Activated T-helper 17 cell treated with anti-CD3 and anti-CD28 coated beads, Interleukin-2, amount 50 U/mL, for 72 hours (primary cell): ENCODE measurements at places on chromosomes 12 and 14. TPM values are rescaled to one million over a fixed set of nuclear protein-coding genes. Genes with fewer than 3 reads are reported as not detected.

The LTBP2 gene
- not detected for total RNA-seq

The DRAM1 gene
- total RNA-seq: 6.0 TPM

The SMIM41 gene
- not detected for total RNA-seq

The KRT2 gene
- total RNA-seq: not detected

The KRT76 gene
- total RNA-seq: not detected

The PLEKHD1 gene
- total RNA-seq: 0.11 TPM

The ATF7IP gene
- total RNA-seq: 122 TPM

DNA sequence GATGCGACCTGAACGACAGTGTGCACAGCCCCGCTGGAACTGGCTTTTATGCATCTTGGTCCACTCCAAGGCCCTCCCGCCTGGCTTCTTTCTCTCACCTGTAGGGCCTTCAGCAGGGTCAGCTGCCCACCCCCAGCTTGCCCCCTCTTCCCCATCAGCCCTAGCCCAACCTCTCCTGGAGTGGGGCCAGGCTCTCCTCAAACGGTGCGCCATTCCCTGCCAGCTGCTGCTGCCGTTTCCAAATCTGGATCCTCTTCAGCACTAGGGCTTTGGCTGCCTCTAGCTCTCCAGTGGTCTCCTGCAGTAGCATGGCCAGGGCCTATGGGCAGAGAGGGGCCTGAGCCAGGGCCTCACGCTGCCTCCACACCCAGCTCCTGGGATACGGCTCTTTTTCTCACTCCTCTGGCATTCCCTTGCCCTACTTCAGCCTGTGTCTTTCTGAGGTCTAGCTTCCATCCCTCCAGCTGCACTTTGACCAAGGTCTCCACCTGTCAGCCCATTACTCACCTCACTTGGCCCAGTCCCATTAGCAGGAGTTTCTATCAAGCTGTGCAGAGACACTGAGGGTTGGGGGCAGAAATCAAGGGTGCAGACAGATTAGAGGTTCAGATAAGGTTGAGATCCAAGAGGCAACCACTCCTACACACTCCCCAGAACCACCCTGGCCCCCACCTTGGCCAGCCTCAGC, 5.0 kb downstream of the STAT6 start:
- no peak for ATAC-seq

GRCh38 chr12:128298091-128298748, 31.2 kb downstream of the TMEM132C start:
- ATAC-seq: no peak

- no peak for ATAC-seq
These were observed 228.4 kb upstream of the FLRT2 start for GRCh38 chr14:85301506-85301905.

DNA sequence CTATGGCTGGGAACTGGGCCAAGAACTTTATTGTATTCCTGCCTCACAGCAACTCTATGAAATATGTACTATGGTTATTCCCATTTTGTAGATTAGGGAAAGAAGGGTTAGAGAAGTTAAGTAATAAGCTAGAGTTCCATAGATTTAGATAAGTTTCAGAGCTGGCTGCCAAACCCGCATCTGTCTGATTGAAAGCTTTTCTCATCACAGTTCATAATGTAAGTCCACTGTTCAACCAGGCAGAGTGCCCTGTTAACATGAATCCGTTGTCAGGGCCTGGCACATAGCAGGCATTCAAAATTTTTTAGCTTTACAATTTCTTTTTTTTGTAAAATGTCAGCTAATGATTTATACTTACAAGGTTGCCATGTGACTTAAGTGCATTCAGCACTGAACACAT, 467.3 kb downstream of the NRXN3 start:
- ATAC-seq: no peak

DNA sequence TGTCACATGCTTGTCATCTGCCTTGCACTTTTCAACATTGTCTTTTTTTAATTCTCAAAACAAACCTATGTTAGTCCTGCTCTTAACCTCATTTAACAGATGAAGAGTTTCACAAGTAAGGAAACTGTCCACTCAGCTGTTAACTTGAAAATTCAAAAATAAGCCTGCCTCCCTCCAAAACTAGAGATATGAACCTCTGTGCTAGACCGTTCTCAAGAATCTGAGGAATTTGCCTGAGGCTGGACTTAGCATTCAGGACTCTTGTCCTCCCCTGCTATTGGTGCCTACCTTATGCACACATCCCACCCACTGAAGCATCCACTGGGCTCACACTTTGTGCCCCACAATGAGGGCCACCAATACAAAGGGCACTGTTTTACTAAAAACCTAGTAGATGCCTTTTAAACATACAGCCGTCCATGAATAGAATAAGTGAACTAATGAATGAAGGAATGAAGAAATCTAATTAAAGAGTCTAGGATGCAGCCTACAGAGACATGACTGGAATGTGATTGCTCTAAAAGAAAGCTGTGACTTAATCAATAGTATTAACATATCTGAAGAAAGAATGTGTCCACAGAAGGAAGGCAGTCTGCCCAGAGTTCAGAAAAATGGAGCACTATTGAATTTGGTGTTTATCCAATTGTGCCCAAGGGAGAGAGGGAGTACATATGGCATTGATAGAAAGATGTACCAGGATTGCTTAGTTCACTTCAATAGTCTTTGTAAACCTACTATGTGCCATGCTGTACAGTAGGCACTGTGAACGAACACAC, 238.5 kb downstream of the SPTSSA start:
- ATAC-seq: no peak

DNA sequence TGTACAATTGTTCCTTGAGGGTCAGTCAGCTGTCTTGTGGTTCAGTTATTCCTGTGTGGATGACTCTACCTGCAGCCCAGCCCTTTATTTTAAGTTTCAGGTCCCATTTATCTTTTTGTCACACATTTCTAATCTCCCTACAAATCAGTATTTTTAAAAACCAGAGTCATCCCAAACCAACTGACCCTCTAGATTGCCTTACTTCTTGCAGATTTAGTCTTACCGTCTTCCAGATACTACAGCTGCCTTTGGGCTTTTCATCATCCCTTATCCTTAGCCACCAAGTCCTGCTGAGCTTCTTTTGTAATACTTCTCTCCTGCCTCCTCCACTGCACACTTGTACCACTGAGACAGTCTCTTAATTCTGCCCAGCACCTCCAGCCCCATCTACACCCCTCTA, 54.9 kb downstream of the PRKCH start:
- ATAC-seq: no peak

DNA sequence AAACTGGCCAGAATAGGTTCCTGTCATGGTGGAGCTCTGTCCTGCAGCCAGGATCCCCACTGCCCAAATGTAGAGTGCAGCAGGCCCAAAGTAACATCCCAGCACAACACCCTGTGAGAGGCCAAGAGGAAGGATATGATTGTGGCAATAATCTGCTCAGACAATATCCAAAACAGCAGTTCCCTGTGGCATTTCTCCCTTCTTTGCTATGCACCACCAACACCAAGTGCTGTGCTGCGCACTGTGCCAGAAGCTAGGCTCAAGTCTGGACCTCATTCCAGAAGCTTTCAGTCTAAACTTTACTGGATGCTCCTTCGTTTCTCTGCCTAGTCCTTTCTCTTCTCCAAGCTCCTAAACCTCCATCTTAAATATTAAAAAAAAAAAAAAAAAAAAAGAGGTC, 33.4 kb downstream of the SLC11A2 start:
- no peak for ATAC-seq

DNA sequence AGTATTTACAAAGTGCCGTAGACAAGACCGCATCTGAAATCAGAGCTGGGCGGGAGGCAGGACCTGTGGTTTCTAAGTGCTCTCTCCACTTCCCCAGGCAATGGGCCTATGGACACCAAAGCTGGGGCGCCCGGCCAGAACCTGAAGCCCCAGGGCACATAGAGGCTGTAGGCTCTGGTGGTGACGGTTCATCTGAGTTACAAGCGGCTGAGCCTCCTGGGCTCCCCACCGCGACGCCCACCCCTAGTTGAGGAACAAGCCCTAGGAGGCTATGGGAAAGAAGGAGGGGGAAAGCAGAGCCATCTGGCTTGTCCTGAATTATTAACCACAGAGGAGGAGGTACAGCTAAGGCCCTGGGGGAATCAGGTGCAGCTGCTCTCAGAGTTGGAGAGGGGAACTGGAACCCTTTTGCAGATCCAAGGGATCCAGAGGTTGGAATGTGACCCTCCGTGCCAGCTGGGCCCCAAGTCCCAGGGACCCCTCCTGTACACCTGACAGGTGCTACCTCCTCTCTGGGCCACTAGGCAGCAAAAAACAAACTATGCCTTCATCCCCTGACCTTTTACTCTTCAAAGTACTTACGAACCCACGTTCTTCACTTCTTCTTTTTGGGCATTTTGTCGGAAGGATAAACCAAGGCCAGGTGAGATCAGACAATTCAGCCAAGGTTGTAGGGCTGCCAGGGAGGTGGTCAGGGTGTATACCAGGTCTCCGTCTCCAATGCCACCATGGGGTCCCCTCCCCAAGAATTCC, 77.2 kb downstream of the ARL6IP4 start:
- ATAC-seq: no peak

DNA sequence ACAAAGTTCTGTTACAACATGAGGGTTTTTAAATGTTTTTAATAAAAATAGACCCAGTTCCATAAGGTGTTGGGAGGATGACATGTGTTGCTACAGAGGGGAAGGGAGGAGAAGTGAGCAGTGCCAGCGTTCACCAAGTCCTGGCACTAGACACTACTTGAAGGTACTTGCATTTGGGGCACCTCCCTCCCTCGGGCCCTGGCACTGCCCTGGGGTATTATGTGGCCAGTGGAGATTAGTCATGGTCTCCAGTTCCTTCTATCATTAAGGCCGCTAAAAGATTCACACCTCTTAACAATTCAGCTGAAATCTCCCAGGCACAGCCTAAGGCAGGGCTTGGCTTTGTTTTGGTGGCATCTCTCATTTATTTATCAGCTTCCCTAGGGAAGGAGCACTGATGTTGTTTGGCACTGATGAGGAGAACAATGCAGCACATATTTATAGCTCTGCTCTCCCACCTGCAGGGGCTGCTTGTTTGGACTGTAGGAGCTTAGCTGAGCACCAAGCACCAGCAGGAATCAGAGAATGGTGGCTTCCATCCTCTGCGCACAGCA, 155.5 kb upstream of the NTF3 start:
- no peak for ATAC-seq

DNA sequence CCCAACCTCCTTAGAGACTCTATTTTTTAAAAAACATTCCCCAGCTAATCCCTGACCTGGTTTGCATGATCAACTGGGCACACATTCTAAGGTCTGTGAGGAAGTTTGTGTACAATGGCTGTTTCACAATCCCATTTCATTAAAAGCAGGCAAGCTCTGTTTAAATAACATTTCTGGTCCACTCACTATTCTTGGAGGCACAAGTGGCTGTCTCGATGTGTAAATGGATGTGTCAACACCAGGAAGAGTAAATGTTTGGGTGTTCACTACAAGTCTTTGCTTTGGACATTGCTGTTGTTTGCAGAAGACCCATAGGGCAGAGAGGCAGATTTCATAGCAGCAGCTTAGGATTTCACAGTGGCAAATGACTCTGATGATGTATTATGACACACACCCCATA, 98.3 kb downstream of the PDZRN4 start:
- no peak for ATAC-seq

DNA sequence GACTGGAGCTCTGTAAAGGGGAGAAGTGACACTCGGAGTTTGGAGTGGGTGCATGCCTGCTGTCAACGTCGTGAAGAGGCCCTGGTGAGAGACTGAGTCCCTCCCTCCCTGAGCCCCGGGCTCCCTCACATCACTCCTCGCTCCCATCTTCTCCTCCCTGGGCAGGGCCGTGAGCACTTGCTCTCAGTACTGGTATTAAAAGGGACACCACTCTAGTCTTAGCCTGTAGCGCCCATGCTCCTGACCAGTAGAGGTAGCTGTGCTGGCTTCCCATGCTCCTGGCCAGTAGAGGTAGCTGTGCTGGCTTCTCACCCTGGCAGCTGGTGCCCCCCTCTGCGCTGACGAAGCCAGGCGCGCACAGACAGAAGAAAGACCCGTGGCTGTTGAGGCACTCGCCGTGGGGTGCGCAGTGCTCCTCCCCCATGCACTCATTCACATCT, 14.7 kb downstream of the ISCA2 start:
- no peak for ATAC-seq

DNA sequence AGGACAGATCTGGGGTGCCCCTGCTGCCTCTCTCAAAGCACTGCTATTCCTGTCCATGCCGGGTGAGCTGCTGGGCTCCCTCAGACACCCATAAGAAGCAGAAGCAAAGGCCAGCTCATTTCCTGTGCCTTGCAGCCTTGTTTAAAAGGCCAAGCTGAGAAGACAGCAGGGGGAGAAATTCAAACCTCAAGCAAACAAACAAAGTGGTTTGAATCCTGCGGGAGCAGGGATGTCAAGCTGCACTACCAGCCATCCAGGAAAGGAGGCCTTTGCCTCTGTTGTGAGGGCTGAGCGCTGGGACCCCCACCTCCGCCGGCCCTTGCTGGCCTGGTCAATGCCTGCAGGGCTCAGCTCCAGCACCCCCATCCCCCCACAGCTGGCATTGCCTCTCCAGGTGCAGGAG, 176.5 kb downstream of the PIWIL1 start:
- ATAC-seq: no peak

DNA sequence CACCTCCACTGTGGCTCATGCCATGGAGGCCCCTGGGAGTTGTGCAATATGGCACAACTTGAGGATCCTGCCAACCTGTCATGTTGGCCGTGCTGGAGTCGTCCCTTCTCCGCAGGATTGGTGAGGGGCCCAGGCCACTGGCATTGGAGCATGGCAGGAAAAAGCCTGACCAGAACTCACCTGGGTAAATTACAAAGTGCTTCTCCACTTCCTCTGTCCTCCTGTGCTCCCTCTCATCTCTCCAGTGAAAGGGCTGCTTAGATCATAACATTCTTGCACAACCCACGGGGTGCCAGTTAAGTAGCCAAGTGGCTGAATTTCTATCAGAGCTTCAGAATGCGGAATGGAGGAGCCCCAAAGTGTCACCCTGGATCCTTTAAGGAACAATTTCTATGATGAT, 381.0 kb downstream of the DPF3 start:
- no peak for ATAC-seq

DNA sequence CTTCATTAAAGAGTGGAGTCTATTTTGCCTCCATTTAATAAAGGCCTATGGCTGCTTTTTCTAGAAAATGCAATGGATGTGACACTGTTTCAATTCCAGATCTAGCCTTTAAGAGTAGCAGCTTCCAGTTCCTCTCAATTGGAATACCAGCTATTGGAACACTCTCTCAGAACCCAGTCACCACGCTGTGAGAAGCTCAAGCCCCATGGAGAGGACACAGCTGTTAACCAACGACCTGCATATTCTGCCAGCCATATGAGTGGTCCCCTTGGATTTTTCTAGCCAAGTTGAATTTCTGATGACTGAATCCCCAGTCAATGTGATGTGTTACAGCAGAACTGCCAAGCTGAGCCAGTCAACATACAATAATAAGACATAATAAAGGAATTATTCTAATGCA, 131.8 kb downstream of the TMTC3 start:
- no peak for ATAC-seq
